GM23338 (cell line): ENCODE measurements at places on chromosomes 13 and 19.

DNA sequence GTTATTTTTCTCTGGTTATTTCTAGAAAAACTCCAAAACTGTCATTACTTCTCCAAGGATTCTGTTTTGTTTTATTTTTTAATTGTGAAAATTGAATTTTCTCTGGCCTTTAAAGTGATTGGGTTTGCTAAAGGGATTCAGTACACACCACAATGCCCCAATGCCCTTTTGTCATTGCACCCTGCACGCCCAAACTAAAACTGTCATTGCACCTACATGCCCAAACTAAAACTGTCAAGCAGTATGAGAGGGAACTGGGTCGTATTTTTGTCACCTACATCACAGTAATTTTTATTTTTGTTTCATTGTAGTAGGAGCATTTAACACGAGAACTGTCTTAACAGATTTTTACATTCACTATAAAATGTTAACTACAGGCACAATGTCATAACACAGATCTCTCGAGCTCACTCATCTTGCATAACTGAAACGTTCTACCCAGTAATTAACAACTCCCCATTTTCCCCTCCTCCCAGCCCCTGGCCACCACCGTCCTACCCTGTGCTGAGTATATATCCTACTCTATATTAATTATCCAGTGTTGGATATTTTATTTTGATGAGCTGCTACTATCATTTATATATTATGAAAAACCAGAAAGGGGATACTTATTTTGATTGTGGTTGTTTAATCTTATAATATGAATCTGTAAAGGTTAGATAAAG lies 7.2 kb downstream of the NALCN start:
- no peak for DNase-seq

GRCh38 chr19:13082192-13083007 lies 20.3 kb downstream of the LYL1 start:
- peak; percentile 74 for DNase-seq

DNA sequence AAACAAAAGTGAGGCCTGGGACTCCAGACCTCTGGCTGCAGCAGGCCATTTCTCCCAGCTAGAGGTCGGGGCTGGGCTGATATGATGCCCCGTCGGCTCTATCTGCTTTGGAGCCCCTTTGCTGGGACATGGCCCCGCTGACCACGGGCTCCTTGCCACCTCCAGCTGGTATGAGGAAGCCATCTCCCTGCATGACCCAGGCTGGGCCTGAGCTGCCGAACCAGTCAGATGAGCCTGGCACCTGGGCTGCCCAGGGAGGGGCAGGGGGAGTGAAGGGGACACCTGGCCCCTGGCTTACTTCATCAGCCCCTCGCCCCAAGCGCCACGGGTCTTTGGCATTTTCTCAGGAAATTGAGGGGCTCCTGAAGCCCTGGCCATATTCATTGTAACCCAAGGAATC lies 7.8 kb downstream of the ZSWIM4 start:
- no peak for DNase-seq

GRCh38 chr19:46133101-46133627 lies 8.7 kb upstream of the IGFL3 start:
- DNase-seq, result peak; percentile 93

- DNase-seq, result peak; percentile 97
Measured at GRCh38 chr19:4759388-4760284, 31.9 kb upstream of the FEM1A start.

DNA sequence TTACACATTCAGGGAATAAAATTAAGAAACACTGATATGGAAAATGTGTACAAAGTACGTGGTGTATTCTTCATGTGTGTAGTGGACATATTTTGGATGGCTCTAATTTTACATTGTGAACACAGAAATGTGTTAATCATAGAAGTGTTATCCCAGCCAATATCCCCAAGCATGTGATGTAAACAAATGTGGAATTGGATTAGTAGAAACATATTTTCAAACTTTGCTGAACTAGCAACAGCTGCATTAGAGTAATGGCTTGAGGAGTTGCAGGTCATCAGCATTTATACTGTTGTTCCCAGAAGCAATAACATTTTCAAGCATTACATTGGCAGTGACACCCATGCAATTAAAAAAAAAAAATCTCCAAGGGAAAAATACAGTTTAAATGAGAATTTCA lies 600.6 kb downstream of the SLITRK1 start:
- no peak for DNase-seq

DNA sequence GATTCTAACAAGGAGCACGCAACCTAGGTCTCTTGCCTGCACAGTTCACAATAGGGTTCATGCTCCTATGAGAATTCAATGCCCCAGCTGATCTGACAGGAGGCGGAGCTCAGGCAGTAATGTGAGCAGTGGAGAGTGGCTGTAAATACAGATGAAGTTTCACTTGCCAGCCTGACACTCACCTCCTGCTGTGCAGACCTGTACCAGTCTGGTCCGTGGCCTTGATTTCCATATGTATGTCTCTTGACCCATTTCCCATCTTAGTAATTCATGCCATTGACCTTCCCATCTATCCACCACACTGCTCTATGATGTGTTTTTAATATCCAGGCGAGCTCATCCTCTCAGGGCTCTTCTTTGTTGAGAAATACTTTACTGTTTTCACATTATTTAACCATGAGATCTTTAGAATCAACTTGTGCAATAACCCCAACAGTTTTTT lies 95.2 kb downstream of the LRCH1 start:
- peak; percentile 65 for DNase-seq
